ENCODE measurements at places on chromosomes 1 and 21.

DNA sequence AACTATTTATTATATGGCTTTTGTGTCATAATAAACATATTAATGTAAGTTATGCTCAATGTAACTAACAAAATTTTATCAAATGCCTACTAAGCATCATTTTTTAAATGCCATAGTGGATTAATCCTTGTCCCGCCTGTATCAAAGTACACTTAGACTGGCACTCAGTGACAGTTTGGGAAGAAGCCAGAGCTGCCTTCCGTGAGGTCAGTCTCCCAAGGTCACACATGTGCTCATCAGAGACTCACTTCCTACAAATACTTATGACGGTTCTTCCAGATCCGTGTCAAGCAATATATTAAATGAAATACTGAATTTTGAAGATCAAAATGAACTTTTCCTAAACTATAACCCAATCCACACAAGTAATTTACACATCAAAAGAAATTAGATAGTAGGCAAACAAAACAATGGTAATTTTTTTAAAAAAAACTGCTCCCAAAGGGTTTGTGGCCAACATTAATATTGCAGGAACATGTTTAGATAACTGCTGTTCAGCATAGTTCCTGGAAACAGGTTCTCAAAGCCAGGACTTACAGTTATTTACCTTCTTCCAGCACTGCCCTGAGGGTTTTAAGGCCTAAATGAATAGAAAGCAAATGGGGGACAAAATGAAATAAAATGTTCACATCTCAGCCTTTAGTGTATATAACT is 27.2 kb downstream of the WLS start:
- DNase-seq = no peak

DNA sequence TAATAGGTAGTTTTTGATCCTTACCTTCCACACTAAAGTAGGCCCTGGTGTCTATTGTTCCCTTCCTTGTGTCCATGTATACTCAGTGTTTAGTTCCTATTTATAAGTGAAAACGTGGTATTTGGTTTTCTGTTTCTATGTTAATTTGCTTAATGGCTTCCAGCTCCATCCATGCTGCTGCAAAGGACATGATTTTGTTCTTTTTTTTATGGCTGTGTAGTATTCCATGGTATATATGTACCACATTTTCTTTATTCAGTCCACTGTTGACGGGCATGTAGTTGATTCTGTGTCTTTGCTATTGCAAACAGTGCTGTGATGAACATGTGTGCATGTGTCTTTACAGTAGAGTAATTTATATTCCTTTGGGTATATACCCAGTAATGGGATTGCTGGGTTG is 20.8 kb downstream of the PRCC start:
- DNase-seq = no peak

- DNase-seq = no peak
Measured at GRCh38 chr1:29148656-29149491, 25.2 kb upstream of the TMEM200B start.

GRCh38 chr1:84269306-84269705 is 32.2 kb upstream of the SAMD13 start:
- DNase-seq = no peak

- DNase-seq = no peak
Measured at GRCh38 chr1:205436776-205437410, 15.0 kb upstream of the LEMD1 start.

- no peak for DNase-seq
Measured at GRCh38 chr21:32713726-32714125, 14.1 kb downstream of the SYNJ1 start.

DNA sequence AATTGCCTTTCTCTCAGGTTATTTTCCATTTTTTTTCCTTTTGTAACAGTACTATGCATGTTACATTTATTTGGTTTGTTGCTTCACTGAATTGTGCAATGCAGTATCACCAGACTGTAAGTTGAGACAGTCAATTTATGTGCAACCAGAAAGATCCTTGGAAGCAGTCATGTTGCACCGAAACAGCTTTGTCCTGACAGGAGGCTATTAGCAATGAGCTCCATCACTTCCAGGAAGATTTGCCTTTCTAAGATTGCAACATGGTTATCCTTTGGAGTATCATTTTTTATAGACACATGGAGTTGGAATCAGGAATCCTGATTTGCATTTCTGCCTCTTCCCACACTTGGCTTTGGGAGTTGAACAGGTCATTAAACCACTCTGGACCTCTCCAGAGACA is 84.5 kb upstream of the ST6GALNAC5 start:
- no peak for DNase-seq

GRCh38 chr1:87629673-87630072 is 301.0 kb downstream of the LMO4 start:
- no peak for DNase-seq

GRCh38 chr1:1020000-1020404 is at the start of gene AGRN:
TSS of gene AGRN (plus strand) at chr1:1020120. CDS start at chr1:1020173, 53 bp downstream.
- no peak for DNase-seq

DNA sequence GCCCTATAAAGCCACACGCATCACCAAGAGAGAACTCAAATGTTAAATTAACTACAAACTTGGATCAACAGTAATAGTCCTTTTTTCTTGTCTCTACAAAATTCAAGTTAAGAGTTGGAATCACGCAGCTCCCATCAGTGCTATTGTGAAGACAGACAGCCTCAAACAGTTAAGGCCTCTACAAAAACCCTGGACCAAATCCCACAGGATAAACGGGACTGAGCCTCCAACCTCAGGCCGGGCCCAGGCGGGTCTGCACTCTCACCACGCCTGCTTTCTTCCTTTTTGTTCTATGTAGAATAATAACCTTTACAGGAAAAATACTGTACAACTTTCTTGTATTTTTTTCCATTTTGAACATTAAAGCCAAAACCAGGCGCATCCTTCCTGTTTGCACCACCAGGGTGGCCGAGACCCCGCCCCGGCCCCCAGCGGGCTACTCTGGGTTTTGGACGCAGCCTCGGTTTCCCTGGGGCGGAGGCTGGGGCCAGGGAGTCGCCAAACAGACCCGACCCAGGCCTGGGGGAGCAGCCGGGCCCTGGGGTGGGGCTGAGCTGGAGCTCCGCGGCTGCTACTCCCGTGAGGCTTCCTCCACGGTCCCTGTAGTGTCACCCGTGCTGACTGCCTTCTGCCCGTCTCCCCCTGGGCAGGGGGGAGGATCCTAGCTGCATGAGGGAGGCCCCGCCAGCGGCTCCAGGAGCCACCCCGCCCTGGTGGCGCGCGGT is 158.4 kb downstream of the CASZ1 start:
- no peak for DNase-seq

DNA sequence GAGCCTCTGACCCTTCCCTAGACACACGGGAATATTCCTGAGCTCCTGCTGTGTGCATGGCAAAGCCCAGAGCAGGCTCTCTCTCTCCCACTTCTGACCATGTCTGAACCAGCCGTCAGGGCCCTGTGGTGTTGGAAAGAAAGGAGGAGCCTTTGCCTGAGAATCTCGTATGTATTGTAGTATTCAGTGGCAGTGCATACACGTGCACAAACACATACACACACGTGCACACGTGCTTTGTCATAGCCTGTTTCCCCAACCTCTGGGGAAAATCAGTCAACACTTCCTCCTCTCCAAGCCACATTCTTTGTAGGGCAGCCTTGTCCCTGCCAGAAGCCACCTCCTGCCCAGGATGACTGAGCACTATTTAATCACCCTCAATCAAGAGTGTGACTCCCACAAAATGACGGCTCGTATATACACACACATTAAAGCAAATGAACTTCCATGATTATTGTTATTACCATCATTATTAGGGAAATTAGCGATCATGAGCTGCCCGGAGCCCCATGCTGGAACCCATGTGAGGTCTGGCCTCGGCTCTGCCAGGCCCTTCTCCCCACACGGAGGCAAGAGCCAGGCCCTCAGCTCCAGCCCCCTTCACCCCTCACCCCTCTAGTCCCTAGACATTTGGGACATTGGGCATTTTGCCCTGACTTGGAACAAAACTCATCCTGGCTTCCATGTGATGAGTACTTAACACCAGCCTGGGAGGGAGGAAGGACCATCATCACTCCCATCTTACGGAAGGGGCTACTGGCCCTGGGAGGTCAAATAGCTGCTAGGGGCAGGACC is 331.9 kb downstream of the NPHP4 start:
- no peak for DNase-seq

DNA sequence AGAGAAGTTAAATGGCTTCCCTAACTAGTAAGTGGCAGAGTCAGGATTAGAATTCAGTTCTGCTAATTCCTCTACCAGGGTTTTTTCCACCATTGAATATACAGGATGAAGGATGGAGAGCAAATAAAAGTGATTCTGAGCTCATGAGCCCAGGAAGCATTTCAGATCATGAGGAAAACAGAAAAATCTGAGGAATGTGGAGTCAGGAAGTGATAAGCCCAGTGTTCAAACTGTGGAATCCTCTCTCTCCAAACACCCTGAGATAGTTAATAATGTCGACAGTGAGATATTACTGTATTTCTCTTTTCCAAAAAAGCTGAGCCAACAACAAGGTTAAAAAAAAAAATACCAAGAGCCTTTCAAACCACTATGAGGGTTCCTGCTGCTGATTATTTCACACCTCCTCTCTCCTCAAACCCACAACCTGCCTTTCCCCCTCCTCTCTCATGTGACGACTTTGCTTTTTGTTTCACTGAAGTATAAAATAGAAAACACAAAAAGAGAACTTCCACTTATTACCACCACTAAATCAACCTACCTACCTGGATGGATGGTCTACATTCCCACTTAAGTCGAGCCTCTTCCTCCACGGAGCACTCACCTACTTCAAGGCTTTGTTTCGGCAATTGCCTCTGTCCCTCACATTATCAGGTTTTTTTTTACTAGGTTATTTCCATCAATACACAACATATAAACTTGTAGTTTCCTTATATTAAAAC is 8.9 kb downstream of the SLAMF1 start:
- peak; percentile 24 for DNase-seq

GRCh38 chr1:160578175-160578524 is 1.1 kb downstream of the CD84 start:
- DNase-seq = no peak

GRCh38 chr1:45037456-45037855 is 25.4 kb downstream of the UROD start:
- no peak for DNase-seq

- no peak for DNase-seq
Measured at GRCh38 chr1:76176000-76176399, 101.5 kb downstream of the ST6GALNAC3 start.

GRCh38 chr1:184634296-184634695 is 120.4 kb downstream of the EDEM3 start:
- DNase-seq = no peak

- no peak for DNase-seq
Measured at GRCh38 chr1:177310326-177310725, 139.6 kb downstream of the BRINP2 start.

GRCh38 chr1:34055818-34056217 is 109.2 kb downstream of the CSMD2 start:
- DNase-seq = no peak

GRCh38 chr1:193402977-193403376 is 216.6 kb upstream of the B3GALT2 start:
- no peak for DNase-seq

DNA sequence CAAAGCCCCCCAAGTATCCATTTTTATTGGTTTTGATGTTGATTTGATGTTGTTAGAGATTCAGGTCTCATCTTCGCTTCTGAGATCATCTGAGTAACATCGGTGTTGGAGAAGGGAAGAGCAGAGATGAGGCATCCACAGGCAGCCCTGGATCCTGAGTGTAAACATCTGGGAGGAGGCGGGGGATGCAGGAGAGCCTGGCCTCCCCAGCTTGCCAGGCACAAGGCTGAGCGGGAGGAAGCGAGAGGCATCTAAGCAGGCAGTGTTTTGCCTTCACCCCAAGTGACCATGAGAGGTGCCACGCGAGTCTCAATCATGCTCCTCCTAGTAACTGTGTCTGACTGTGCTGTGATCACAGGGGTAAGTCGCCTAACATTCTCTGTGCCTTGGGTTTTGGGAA is at the start of gene PROK1:
TSS of gene PROK1 (plus strand) at position 221 of the 400 bp plus-strand sequence. CDS start at position 289, 68 bp downstream.
- no peak for DNase-seq

GRCh38 chr1:36108314-36108713 is 16.7 kb downstream of the COL8A2 start:
- DNase-seq = no peak

GRCh38 chr1:179251675-179252074 is 22.2 kb upstream of the ABL2 start:
- DNase-seq = no peak

DNA sequence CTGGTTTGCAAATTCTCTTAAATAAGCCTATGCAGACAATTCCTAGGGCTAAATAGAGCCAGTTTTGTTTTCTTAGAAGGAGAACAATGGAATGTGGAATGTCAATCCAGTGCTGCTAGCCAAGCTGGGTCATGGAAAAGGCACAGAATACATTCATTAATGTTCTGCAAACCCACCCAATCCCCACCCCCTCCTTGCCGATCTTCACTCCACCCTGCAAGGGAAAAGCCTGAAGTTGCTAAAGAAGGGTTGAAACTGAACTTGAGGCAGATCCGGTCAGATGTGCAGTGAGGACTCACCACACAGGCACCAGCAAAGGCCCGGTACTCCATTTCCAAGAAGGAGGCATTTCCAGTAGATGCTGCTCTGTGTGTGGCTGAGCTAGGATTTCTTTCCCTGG is 179.6 kb downstream of the PLPP3 start:
- no peak for DNase-seq

- no peak for DNase-seq
Measured at GRCh38 chr1:37372302-37372701, 102.1 kb upstream of the ZC3H12A start.

DNA sequence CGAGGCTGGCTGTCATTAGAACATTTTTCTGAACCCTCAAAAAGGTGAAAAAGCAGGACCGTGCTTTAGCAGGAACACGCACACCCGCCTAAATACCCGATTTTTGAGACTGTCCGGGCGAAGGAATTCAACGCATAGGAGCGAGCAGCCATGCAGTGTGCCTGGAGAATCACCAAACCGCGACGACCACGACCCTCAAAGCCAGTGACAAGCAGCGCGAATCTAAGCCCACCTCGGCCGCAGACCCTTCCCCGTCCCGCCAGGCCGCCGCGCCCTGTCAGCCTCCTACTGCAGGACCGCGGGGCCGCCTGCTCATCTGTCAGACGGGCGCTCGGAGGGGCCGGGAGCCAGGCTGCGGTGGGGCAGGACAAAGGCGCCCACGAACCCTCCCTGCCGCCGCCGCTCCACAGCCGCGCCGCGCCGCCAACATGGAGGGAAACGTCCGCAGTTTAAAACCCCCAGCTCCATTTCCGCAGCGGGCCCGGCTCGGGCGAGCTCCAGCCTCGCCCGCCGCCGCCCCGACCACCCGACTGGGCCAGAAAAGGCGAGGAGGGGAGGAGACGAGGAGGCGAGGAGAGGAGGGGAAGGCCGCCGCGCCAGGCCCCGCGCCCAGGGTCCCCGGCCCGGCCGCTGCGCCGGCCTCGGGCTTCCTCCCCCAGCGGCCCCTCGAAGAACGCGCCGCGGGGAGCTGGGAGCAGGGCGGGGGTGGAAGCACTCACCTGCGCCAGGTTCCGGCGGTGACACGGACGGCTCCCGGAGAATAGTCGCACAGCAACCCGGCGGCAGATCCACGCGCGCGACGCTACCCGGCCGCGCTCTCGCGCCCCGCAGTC is at the start of gene LBR:
TSS of gene LBR (minus strand) at position 804 of the 833 bp plus-strand sequence. CDS start 3,963 bp downstream, outside the sequence.
- no peak for DNase-seq

DNA sequence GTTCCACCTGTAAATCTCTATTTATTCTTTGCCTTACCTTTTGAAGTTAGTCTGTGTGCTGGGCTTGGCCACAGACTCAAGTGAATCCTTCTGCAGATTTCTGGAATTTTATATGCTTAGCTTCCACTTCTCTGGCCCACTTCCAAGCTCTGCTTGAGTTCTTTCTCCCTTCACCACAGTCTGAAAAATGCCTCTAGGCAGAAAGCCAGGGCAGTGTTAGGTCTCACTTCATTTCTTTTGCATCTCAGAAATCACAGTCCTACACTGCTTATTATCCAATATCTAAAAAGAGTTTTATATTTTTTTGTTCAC is 48.9 kb downstream of the INKA2 start:
- DNase-seq = no peak

GRCh38 chr21:36209626-36210171 is 53.1 kb downstream of the DOP1B start:
- peak; percentile 37 for DNase-seq
